ENCODE measurements at places on chromosomes 11 and 22.

- DNase-seq = peak; percentile 78
Measured at GRCh38 chr11:27209562-27210005, 153.4 kb downstream of the CCDC34 start.

DNA sequence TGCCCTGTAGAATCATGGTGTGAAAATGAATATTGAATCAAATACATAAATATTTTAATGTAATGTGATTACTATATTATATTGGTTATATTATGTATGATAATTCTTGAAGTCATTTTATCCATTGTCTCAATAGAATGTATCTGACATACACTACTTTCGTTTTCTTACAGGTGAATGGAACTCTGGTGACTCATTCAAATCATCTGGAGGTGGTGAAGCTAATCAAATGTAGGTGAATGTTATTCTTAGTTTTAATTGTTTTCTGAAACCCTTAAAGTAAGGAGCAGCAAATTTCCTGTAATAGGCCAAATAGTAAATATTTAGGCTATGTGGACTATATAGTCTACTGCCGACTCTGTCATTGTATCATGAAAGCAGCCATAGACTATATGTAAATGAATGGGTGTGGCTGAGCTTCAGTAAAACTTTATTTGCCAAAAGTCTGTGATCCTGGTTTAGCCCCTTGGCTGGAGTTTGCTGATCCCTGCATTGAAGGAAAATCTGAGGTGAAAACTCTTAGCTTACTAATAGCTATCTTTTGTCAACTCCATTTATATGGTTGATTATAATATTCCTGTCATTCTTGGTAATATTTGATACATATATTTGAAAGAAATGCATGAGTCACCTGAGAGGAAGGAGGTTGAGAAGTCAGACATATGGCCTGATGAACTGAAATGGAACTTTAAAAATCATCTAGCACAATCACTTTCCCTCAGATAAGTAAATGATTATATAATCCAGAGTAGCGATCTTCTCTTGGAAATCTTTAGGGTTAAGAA is 87.2 kb upstream of the GRIK4 start:
- DNase-seq = no peak

- DNase-seq = no peak
Measured at GRCh38 chr22:49923445-49923844, 5.0 kb downstream of the CRELD2 start.

DNA sequence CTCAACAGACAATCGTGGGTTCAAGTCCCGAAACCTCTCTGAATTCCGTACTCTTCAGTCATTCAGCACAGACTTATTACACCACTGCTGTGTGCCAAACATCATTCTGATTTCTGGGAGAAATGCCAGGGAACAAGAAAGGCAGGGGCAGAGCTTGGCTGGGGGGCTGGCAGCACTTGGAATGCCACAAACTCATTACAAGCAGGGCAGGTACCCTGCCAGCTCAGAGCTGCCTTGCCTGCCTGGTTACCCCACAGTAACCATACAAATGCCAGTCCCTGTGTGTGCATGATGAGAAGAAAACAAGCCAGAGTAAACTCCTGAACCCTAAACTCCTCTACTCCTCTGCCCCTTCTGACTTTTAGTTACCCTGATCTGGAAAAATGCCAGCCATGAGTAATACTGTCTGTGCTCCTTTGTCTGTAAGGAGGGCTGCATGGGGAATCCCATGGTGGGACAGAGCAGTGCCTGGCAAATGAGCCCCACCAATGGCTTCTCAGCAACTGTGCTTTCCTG is 6.9 kb upstream of the RAD9A start:
- DNase-seq = no peak

DNA sequence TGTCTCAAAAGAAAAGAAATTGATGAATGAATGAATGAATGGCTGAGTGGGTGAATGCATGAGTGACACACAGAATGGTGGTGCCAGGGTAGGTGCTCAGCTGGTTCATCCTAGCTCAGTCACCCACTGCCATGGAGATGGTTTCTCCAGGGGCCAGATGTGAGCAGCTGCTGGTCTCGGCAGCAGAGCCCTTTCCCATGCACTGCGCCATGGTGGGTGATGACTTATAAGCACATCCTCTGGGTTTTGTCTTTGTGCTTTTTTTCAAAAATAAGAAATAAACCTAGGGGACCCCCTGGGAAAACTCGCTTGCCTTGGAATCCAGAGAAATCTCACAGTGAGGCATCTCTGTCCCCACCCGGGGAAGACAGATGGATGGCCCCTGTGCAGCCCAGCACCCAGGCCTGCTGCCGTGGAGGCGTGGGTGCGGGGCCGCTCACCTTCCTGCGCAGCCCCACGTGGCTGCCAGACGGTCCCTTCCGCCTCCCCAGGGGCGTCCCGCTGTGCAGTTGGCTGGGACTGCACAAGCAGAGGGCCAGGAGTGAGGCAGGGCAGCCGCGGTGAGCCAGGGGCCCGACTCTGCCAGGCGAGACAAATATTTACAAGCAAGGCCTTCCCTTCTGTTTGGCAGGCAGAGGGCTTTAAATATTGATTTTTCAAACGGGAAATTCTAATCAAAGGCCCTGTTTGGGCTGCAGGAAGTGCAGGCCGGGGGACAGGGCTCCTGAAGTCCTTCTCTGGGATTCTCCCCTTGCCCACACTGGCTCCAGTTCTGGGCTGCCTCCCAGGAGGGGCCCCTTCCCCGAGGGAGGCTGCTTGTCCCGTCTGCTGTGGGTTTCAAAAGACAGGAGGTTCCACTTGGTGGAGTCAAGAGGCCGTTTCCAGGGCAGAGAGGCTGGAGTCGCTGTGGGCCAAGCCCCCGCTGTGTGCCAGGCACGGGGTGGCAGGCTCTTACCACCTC is 24.3 kb downstream of the MPPED1 start:
- DNase-seq = no peak

DNA sequence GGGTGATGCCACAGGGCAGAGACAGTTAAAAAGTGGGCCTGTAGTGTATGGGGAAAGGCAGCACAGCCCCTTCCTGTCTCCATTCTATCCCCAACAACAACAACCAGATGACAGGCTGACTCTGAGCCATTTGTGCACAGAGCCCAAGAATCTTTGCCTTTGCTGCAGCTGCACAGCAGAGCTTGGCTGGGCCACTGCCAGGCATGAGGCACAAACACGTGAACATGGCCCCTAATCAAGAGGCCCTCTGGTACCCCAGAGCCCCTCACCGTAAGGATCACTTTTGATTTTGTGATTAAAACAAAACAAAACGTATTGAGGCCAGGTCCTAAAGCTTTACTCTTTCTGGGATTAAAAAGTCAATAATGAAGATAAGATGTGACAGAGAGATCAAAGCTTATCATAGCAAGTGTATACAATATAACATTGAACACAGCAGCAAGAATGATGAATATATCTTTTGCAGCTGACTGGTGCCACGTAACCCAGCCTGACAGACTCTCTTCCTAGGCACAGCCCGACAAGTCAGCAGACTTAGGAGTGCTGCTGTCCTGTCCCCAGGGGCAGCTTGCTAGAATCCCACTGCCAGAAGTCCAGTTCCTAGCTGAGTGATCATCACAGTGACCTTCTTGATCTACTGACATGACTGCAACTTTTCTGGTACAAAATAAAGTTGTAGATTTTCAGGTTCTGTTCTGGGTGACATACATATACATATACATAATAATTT is 117.8 kb downstream of the SERGEF start:
- no peak for DNase-seq

DNA sequence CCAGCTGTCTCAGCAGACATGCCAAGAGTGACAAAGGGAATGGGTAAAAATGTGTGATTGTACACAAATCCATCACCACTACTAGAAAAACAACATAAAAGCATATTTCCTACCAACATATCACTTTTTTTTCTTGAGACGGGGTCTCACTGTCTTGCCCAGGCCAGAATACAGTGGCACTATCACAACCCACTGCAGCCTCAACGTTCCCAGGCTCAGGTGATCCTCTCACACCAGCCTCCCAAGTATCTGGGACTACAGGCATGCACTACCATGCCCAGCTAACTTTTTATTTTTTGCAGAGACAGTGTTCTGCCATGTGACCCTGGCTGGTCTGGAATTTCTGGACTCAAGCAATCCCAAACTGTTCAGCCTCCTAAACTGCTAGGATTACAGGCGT is 5.2 kb downstream of the MTMR2 start:
- DNase-seq = no peak

GRCh38 chr22:19688301-19689290 is 25.7 kb upstream of the SEPTIN5 start:
- no peak for DNase-seq

- no peak for DNase-seq
Measured at GRCh38 chr11:67538823-67539505, 15.7 kb upstream of the CABP2 start.

DNA sequence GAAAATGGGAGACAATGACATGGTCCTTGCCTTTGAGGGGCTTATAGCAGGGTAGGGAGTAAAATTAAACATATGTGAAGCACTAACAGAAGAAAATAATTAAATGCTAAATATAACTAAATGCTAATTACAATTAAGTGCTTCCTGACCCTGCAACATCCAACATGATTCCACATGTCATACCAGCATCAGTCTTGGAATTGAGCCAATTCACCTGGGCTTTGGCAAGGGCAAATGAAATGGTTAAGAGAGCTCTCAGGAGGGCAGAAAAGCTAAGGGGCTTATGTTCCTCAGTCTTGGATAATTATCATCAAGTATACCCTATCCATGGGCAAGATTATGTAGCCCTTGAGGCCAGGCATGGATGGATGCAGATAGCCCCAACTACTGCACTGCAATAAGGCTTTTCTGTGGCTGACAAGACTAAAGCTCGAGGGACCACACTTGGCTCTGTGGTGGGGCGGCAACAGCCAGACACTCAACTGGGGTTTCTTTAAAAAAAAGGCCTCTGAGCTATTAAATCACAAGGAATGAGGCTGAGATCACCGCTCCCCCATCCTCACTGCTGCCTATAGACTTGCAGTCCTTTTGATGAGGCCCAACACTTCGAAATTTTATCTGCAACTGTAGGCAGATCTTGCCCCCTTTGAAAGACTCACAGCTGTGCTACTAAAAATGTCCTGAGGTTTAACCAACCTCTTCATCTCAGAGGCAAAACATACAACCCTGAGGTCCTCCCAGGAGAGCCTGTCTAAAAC is 39.0 kb downstream of the IL18BP start:
- no peak for DNase-seq

- DNase-seq = no peak
Measured at GRCh38 chr22:44473580-44473979, 24.5 kb downstream of the RTL6 start.

GRCh38 chr22:37163575-37164504 is 14.1 kb upstream of the IL2RB start:
- no peak for DNase-seq

DNA sequence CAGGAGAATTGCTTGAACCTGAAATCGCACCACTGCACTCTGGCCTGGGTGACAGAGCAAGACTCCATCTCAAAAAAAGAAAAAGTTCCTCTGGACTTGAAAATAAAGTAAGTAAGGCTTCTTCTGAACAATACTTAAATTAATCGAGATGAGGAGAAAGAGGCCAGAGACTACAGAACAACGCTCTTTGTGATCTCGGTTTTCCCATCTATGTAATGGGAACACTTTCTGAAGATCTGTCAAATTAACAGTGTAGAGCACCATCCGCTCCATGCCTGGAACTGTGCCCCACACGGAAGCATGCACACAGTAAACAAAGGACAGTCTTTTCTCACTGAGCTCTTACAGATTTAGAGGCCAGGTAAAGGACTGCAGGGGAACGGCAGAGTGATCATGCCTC is 9.1 kb downstream of the AP1B1 start:
- DNase-seq = no peak

- DNase-seq = no peak
Measured at GRCh38 chr11:10878408-10879214, 20.8 kb upstream of the ZBED5 start.

DNA sequence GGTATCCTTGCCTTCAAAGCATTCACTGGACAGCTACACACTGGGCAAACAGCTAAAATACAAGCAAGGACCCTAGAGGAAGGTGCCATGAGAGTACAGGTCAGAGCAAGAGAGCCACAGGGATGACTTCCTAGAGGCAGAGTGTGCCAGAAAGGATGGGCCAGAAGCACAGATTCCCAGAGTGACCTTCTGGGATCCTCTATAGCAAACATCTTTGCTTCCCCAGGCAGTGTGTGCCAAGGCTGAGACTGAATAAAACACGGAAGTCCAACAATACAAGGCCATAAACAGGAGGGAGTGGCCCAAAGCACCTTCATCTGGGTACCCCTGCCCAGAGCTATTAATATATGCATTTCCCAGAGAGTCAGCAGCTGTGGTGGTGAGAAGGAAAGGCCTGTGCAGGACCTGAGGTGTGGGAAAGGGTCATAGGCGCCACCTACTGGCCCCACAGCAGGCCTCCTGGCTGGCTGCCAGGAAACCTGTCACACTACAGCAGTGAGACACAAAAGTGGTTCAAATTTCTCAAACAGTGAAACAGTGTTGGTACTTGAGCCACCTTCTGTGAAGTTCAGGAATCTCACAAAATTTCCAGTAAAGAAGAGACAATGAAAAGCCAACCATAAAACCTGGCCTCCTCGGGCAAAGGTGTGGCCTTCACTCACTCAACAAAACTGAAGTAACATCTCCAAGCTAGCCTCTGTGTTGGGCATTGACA is 20.3 kb downstream of the CLPB start:
- no peak for DNase-seq

DNA sequence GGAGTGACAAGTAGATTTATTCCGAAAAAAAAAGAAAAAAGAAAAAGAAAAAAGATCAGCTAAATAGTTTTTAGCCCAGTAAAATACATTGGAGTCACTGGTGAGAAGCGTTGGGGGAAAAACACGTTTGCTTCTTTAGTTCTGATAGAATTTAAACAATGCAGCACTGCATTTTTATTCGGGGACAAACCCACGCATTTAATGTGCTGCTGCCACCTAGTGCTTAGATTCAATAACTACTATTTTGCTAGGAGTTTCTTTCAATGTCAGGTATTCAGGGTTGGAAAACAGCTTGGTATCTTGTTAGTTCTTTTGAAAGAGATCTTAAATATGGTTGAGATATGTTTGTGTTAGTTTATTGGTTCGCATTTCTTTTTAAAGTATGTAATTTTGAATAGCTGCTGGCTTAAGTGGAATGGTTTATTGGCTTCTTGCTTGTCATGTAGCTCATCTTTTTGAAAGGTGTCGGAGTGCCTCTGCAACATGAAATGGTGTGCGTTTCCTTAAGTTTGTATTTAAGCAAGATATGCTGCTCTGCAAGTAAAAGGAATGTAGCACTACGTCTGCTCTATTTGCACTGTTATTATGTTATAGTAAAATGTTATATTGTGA is 41.9 kb downstream of the SVIP start:
- peak; percentile 14 for DNase-seq

GRCh38 chr11:77136074-77136473 is 8.0 kb downstream of the MYO7A start:
- no peak for DNase-seq

DNA sequence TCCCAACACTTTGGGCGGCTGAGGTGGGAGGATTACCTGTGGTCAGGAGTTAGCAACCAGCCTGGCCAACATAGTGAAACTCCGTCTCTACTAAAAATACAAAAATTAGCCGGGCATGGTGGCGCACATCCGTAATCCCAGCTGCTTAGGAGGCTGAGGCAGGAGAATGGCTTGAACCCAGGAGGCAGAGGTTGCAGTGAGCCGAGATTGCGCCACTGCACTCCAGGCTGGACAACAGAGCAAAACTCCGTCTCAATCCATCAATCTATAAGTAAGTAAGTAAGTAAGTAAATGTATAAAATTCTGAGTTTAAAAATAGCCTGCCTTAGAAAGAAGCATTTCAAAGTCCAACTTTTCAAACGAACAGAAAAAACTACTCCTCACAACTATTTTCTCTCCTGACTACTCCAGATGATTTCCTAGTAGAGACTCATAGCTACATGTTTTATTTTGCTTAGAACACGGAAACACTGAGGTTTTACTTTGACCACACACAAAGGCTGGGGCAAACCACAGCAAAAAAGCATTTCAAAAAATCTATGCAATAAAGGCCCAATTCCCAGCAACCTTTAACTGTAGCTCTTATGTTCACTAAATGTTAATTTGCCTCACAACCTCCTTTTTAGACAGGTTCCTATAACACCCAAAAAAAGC is 16.3 kb downstream of the SPTY2D1 start:
- no peak for DNase-seq

Measured in AG04449 (cell line).